Fibroblast of skin of left quadriceps (primary cell): ENCODE measurements at places on chromosomes 16 and 17.

DNA sequence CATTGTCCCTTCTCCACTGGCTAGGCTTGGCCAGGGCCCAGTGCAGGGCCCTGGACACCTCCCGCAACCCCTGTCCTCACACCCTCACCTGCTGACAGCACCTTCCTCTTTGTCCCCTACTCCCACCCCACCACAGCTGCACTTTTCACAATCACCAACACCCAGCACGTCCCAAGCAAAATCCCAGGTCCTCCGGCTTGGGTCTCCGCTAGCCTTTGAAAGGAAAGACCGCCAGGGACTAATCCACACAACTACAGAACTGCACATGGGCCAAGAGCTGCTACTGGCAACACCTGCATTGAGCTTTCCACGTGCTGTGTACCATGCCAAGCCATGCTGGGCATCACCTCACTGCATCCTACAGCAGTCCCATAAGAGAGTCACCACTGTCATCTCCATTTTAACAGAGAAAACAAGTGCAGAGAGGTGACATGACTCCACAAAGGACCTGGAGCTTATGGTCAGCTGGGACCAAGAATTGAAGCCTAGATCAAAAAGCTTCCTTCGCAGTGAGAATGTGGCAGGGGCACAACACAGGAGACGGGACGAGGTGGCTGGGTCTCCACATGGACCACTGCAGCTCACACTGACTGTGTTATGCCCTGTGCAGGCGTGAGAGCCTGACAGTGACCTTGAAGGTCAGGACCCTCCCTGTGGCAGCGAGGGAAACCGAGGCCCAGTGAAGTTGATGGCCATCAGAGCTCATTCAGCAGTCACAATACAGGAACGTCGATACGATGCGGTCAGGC lies 22.5 kb downstream of the FBXO31 start:
- DNase-seq: no peak

DNA sequence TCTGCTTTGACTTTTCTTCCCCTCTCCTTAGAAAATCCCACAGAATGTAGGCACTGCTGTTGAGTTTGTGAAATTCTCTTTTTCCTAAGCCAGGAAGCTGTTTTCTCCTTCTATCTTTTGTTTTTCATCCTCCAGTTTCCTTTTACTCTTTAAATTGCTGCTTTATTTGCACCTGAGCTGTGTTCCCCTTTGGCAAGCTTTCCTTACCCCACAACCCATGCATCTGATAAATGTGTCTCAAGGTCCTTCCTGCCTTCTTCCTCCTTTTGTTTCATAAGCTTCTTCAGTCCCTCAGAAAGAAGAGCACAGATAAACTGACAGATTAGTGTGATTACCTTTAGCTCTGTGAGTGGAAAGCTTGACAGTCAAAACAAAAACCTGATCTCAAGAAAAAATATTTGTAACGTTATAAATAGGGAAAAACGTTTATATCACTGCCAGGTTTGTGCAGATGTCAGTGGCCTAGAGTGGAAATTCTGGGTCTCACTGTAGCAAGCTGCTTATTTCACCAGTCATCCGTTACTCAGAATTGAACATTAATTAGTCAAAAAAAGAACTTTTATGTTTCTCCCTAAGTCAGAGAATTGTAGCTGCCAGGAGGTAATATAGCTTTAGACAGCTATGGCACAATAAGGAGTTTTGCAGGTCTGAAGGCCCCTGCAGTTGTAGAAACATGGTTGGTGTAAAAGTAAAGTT lies 23.6 kb downstream of the GSDMB start:
- DNase-seq: no peak

DNA sequence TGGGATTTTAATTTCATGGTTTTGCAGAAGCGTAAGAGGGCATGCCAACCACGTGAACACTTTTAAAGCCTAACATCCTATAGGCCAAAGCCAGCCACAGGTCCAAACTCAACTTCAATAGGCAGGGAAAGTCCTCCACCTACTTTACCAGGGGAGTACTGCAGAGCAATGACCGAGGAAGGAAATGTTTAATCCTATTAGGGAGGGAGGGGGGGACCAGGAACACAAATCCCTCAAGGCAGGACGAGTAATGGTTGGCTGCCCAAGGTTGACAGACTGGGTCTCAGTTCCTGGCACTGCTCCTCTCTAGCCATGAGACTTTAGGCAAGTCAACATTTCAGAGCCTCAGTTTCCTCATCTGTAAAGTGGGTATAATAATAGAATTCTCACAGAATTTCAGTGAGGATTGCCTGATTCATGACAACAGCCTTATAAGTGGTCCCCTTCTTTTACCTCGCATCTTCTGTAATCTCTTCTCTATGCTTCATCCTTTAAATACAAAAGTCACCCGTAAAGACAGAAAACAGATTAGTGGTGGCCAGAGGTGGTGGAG lies 315.8 kb downstream of the HAPSTR1 start:
- no peak for DNase-seq

DNA sequence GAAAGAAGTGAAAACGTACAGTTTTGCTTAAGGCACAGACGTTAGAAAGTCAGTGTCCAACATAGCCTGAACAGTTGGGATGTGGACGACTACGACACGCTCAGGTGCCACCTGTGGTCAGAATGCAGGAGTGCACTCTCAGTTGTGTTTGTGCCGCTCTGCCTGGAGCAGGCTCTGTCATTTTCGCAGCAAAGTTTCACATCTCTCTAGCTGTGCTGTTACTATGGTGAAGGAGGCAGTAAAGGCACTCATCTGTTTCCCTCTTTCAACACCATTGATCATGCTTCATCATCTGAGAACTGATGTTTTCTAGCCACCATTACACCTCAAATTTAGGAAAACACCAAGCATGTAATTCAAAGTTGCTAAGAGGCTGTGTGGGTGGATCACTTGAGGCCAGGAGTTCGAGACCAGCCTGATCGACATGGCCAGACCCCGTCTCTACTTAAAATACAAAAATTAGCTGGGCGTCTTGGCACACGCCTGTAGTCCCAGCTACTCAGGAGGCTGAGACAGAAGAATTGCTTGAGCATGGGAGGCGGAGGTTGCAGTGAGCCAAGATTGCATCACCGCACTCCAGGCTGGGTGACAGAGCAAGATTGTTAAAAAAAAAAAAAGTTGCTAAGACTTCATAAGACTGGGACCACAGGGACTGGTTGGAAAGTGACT lies 44.9 kb upstream of the DNAJA2 start:
- DNase-seq: no peak

DNA sequence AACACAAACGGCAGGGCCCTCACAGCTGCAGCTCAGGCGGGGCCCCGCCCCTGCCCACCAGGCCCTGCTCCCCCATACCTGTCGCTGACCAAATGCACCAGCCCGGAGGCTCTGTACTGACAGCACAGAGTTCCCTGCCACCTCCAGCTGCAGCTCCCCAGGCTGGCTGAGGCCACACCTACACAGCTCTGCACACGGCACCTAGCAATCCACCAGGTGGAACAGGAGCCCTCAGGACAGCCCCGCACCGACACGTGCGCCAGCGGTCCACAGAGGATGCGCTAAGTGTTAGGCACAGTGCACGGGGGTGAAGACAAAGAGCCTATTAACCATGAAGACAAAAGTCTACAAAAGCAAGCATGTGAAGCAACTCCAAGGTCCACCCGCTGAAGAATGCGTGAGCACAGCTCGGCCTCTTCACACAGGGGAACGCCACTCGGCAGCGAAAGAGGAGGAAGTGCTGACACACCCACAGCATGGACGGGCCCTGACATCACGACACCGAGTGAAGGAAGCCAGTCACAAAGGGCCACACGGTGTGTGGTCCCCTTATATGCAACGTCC lies 5.4 kb downstream of the ZCCHC14 start:
- DNase-seq: no peak

DNA sequence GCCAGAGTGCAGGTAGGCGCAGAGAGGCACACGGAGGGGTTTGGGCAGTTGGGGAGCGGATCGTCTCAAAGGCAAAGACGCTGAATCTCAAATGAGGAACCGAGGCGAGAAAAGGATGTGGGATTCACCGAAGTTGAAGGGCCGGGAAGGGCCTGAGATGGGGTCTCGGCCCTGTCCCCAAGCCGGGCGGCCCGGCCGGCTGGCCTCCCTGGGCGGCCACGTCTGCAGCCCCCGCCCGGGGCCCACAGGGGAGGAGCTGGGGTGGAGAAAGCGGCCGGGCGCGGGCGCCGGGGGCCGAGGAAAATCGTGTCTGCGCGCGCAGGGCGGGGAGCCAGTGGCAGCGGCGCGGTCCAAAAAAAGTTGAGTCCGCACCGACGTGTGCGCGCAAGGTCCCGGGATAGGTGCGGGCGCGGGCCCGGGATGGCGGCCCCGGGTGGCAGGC lies 458 bp downstream of the SLC12A4 start:
- no peak for DNase-seq

DNA sequence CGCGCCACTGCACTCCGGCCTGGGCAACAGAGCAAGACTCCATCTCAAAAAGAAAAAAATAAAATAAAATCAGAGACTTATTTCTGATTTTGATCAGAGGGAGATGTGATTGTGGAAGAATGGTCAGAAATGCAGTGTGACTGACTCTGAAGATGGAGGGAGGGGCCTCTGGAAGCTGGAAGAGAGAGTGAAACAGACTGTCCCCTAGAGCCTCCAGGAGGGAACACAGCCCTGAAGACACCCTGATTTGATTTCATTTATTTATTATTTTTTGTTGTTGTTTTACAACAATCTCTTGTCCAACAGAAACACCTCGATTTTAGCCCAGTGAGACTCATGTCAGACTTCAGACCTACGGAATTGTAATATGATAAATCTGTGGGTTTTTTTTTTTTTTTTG lies 26.1 kb downstream of the BCL7C start:
- DNase-seq: no peak

DNA sequence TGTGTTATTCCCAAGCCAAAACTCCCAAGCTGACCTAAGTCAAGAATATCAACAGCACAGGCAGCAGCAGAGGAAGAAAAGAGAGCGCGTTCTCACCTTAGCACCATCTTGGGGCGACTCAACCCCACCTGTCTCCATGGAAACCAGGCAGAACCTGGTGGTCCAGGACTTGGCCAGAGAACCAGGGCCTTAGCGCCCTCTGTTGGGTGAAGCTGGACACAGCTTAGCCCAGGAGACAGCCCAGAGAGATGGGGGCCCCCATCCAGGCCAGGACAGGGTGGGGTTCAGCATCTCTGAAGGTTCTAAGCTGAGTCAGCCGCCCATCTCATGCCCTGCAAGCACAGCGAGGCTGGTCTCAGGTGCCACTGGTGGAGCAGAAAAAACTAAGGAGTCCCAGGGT lies 60.1 kb upstream of the TMEM132E start:
- no peak for DNase-seq

DNA sequence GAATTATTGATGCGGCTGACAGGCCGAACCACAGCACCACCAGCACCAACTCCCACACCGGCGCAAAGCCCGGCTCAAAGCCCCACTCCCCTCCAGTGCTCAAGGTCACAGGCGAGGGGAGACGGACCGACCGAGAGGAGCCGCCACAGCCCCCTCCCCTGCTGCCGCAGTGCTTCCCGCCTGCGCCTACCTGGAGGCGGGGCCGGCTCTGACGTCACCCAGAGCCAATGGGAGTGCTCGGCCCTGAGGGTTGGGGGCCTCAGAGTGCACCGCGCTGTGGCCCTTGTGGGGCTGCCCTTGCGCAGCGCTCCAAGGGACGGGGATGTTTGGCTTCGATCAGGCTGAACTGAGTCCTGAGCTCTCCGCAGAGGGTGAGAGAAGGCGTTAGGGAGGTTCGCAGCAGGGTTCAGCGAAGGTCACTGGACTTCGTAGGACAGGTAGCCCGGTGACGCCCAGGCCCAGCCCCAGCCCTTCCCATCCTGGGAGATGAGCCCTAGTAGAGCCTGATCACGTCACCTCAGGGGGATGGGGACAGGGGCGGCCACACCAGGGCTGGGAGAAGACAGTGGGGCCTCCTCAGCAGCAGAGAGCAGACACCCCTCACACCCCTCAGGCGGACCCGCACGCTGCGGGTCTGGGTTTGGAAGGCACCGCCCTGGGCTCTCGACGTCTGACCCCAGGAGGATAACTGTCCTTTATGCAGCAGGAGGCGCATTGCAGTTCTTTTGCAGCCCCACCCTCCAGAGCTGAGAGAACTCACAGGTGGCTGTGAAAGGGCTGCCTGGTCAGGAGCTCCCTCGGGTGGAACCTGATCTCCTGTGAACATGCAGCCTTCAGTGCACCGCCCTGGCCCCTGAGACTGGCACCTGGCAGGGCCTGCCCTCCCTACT lies 1.5 kb downstream of the NDRG4 start:
- no peak for DNase-seq

DNA sequence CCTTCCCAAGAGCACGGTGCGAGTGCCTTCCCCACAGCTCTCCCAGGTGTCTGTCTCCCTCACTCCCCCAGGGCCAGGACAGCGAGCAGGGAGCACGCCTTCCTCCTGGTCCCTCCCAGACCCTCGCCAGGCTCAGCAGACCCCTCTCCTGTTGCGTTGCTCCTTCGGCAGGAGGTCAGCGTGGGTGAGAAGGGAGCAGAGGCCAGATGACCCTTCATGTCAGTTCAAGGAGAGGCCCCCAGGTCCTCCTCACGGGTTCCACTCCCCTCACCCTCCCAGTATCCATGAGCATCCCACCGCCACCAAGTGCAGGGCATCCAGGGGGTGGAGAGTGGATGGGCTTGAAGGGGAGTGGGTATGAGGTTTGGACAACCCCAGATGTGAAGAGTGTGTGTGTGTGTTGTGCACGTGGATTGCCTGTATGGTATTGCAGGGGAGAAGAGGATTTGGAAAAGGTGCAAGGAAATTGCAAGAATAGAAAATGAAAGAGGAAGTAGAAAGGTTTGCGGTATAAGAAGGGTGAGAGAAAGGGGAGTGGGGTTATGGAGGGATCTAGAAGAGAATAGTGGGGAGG lies 17.7 kb downstream of the SGCA start:
- DNase-seq: no peak

- no peak for DNase-seq
These were observed 15.0 kb upstream of the FOXF1 start for GRCh38 chr16:86495357-86495701.

DNA sequence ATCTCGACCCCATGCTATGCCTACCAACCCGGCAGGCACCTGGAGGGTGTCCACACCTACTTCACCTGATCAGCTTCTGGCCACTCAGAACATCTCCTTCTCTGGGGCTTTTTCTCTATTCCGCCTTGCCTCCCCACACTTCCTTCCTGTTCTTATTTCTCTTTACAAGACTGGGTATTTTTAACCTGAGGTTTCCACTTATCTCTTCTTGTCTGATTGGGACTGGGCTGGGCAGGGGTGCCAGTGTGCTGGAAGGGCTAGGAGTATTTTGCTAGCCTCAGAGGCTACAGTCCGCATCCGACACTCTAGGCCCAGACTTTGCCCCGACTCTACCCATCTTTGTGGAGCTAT lies 26.2 kb upstream of the ZNF652 start:
- no peak for DNase-seq

- no peak for DNase-seq
These were observed 21.3 kb downstream of the GALK1 start for GRCh38 chr17:75743625-75744206.

DNA sequence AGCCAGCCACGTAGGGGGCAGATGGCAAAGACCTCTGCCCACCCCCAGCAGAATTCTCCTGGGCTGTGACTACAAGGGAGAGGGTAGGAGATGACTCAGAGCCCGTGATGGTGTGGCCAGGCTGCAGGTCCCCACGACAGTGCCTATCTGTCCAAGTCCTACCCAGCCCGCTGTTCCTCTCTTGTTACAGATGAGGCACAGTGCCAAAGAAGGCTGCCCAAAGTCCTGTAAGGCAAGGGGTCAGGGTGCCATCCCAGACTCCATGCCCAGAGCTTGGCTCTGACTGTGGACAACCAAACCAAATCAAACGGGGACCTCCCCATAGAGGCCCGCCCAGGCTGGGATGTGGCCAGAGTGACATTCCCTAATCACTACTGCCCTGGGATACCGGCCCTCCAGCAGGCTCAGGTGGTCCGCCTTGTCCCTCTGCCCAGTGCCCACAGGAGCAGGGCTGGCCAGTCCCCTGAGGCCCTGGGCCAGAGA lies 12.6 kb upstream of the BCAR1 start:
- DNase-seq: no peak

- no peak for DNase-seq
These were observed 646 bp downstream of the RABEP1 start for GRCh38 chr17:5282642-5283217.
